Activated naive CD4-positive, alpha-beta T cell treated with anti-CD3 and anti-CD28 coated beads, Interleukin-2, amount 50 U/mL, for 16 hours (primary cell): ENCODE measurements at places on chromosomes 7 and 10.

GRCh38 chr10:119859420-119860258 lies 13.0 kb downstream of the MCMBP start:
- DNase-seq, result no peak

GRCh38 chr7:140923358-140924006 lies 1.2 kb downstream of the BRAF start:
- no peak for DNase-seq

DNA sequence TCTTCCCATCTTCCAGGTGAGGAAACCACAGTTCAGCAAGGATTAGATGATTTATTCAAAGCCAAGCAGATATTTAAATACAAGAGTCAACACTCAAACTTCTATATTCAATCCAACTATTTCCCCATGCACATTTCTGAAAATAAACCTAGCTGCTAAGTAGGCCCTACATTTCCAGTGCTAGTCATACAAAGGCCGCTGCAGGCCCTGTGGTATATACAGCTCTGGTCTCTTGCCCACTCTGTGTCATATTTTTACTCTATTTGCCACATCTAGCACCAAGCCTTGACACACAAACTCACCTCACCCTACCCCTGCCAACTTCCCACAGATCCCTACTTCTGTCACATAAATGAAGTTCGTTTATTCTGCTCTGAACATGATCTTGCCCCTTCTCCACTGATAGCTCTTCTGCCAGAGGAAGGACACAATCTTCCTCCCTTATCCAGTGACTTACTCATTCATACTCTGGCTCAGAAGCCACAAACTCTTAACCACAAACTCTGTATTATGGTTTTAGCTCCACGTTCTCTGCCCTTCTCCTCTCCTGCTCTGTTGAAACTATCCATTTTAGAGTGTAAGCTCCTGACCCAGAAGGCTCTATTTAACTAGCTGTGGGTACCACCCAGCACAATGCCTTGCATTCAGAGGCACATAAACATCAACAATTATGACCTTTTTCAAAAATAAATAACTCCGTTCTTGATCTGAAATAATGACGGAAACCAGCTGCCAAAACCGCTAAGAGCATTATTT lies 180.7 kb downstream of the CPEB3 start:
- DNase-seq, result no peak

- peak; percentile 42 for DNase-seq
Observed at GRCh38 chr10:102504179-102504975, 605 bp downstream of the SUFU start.

DNA sequence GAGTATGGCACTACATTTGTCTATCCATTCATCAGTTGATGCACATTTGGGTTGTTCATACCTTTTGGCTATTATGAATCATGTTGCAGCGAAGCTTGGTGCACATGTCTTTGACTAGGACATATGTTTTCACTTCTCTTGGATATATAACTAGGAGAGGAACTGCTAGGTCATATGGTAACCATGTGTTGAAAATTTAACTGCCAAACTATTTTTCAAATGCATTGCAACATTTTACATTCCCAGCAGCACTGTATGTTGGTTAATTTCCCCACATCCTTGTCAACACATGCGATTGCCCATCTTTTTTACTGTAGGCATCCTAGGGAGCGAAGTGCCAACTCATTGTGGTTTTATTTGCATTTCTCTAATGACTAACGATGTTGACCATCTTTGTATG lies 183.4 kb downstream of the PRKCQ start:
- no peak for DNase-seq

- no peak for DNase-seq
Observed at GRCh38 chr7:39461263-39461820, 104.9 kb upstream of the YAE1 start.

GRCh38 chr7:103637726-103638125 lies 191.7 kb upstream of the SLC26A5 start:
- DNase-seq, result no peak

DNA sequence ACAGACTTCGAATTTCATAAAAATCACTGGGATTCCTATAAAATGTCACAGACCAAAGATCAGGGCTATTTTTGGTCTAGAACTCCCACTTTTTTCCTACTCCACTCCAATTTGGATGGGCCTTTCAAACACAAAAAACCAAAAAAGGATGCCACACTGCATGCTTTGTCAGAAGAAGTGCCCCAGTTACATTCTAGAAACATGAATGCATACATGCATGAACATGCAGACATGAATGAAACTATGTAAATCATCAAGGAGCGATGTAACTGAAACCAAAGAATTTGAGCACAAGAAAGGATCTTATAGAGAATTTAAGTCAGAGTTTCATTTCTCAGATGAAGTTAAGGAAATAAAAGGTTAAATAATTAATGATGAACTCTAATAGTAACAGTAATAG lies 31.8 kb upstream of the FAM133B start:
- no peak for DNase-seq

DNA sequence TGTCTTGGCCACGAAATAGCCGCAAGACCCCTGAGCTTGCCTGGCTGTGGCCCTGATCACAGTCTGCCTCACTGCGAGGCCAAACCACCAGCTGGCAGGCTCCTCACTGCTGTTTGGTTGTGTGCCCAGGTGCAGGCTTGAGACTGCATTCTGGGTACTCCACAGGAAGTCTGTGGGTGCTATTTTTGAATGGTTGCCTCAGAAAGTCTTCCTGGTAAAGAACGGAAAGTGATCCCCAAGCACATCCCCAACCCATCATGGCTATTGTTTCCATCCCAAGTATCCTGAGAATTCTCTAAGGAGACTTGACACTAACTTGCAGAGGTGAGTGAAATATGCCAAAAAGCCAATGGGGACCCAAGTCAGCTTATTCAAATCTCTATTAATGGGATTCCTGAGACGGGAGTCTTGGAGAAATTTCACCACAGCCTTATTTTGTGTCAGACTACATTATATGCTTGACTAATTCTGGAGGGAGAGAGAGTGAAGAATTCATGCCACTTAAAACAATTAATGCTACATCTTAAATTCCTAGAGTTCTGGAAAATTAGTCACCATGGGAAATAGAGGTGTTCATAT lies 170.9 kb downstream of the RAMP3 start:
- DNase-seq, result no peak

- DNase-seq, result no peak
Observed at GRCh38 chr10:61673360-61673759, 10.6 kb downstream of the CABCOCO1 start.

- DNase-seq, result no peak
Observed at GRCh38 chr7:5694221-5694754, 87.2 kb downstream of the RNF216 start.

DNA sequence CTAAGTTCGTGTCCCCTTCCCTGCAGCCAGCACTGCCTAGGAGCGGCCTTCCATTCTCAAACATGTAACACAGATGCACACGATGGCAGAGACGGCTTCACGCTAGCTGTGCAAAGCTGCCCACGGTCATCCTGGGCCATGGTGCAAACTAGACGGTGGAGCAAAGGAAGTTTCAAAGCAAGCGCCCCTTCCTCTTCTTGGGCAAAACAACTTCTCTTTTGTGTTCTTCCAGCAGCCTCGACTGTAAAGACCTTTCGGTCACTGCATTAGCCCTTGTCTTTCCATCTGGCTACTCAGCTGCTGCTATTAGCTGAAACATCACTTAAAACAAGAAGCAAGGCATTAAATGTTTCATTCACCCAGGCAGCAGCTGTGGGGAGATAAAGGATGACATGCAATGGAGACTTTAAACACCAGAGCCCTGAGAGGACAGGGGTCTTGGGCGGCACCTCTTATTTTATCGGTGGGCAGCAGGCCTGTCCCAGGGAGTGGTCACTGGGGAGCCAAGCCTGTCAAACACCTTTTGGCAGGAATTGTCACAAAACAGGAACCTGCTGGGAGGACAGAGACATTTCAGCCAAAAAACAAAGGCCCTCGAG lies 214.8 kb downstream of the KLF6 start:
- DNase-seq, result no peak

- no peak for DNase-seq
Observed at GRCh38 chr7:24978843-24979469, 1.0 kb downstream of the OSBPL3 start.

- DNase-seq, result no peak
Observed at GRCh38 chr10:76067447-76067846, 636.0 kb downstream of the LRMDA start.

DNA sequence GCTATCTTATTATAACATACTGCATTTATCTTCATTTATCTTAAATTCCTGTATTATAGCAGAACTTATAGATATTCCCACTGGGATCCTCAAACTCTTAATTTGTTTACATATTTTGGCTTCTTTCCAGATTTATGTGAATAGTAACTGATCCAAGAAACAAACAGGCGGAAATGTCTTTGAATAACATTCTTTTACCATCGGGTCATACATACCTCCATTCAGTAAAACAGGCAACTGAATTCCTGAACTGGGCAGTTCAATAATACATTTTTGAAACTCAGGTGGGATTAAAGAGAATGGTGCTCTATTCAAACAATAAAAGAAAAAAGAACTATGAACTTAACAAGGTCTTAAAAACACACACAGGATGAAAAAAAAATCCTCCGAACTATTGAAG lies 337.4 kb downstream of the CRPPA start:
- DNase-seq, result no peak

DNA sequence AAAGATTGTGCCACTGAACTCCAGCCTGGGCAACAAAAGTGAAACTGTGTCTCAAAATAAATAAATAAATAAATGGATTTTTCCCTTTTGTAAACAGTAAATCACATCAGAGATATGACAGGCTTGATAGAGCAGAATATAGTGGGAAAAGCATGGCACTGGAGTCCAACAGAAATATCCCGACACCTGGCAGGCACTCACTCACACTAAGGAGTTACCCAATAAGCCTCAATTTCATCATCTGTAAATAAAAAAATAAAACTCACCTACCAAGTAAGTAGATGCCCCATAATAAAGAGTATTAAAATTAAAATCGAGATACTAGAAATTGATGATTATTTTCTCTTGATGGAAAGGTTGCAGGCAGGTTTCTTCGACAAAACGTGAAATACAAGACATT lies 1.7 kb downstream of the ATE1 start:
- DNase-seq, result no peak

DNA sequence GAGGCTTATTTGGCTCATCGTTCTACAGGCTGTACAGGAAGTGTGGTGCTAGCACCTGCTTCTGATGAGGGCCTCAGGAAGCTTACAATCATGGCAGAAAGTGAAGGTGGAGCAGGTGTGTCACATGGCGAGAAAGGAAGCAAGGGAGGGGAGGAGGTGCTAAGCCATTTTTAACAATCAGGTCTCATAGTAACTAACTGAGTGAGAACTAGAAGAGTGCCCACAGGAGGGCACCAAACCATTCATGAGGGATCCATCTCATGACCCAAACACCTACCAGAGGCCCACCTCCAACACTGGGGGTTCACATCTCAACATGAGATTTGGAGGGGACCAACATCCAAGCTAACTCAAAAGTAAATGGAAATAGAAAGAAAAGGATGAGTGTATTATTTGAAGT lies 78.1 kb downstream of the CXCL12 start:
- DNase-seq, result no peak
